ENCODE measurements at places on chromosomes 3 and 15. TPM values are rescaled to one million over a fixed set of nuclear protein-coding genes. Genes with fewer than 3 reads are reported as not detected.

The LMOD3 gene
- total RNA-seq: 0.50 TPM

The CAND2 gene
- 13.7 TPM for total RNA-seq

The ESYT3 gene
- 1.1 TPM for total RNA-seq

The RAD51 gene
- 0.92 TPM for total RNA-seq

The PRSS50 gene
- 0.32 TPM for total RNA-seq

The PDE8A gene
- 31.8 TPM for total RNA-seq

The CCR9 gene
- not detected for total RNA-seq

The DCUN1D1 gene
- total RNA-seq: 36.6 TPM

The PIERCE2 gene
- total RNA-seq: 4.2 TPM

The ZSCAN29 gene
- 19.7 TPM for total RNA-seq

The COL6A5 gene
- not detected for total RNA-seq

The SNX1 gene
- 93.0 TPM for total RNA-seq

The HTR3E gene
- not detected for total RNA-seq

The TM4SF18 gene
- 8.0 TPM for total RNA-seq

The GCSAM gene
- not detected for total RNA-seq

The LMAN1L gene
- not detected for total RNA-seq

DNA sequence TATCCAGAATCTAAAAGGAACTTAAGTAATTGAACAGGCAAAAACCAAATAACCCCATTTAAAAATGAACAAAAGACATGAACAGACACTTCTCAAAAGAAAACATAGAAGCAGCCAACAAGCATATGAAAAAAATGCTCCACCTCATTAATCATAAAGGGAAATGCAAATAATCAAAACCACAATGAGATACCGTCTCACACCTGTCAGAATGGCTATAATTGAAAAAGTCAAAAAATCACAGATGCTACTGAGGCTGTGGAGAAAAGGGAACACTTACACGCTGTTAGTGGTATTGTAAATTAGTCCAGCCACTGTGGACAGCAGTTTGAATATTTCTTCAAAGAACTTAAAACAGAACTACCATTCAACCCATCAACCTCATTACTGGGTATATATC, 220.7 kb downstream of the MEX3B start:
- H3K4me1 ChIP-seq: no peaks in the 10 kb centered on the region
- H3K27ac ChIP-seq: no peak overlapping the region
- H3K27me3 ChIP-seq: no peaks in the 10 kb centered on the region
- H3K36me3 ChIP-seq: no peaks in the 10 kb centered on the region
- H3K4me3 ChIP-seq: no peak overlapping the region

- no peak overlapping the region for H3K4me3 ChIP-seq
- no peaks in the 10 kb centered on the region for H3K36me3 ChIP-seq
- no peaks in the 10 kb centered on the region for H3K27me3 ChIP-seq
- DNase-seq: no peak
- H3K27ac ChIP-seq: no peak overlapping the region
Measured at GRCh38 chr3:87009271-87009670, 18.3 kb upstream of the VGLL3 start.

DNA sequence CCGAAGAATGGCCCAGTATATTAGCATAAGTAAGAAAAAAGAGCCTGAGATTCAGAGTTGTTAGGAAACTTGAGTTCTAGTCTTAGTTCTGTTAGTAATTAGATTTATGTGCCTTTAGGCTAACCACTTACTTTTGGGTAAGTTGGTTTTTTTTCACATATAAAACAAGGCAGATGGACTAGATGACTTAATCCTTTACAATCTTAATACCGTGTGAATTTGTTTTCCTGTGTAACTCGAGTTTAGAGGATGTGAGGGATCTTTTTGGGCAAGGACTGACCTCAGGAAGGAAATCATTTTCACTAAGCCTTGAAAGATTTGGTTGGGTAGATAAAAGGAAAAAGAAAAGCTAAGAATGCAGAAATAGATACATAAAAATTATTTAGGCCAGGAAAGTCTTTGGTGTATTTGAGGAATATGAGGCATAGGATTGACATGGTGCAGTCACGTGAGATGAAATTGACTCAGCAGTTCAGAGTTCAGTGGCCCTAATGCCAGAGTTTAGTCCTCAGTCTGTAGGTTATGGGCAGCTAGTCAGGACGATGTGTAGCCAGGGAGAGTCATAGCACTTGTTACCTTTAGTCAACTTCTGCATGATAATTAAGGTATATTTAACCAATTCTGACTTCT, 34.6 kb downstream of the PAK2 start:
- H3K4me1 ChIP-seq: peaks cover 65% of the 10 kb centered on the region
- no peak for DNase-seq
- H3K27me3 ChIP-seq: no peaks in the 10 kb centered on the region
- H3K4me3 ChIP-seq: no peak overlapping the region
- no peaks in the 10 kb centered on the region for H3K36me3 ChIP-seq

GRCh38 chr15:92674347-92674746, 18.8 kb upstream of the FAM174B start:
- H3K4me1 ChIP-seq: no peaks in the 10 kb centered on the region
- DNase-seq: no peak
- no peaks in the 10 kb centered on the region for H3K27me3 ChIP-seq
- H3K27ac ChIP-seq: no peak overlapping the region

DNA sequence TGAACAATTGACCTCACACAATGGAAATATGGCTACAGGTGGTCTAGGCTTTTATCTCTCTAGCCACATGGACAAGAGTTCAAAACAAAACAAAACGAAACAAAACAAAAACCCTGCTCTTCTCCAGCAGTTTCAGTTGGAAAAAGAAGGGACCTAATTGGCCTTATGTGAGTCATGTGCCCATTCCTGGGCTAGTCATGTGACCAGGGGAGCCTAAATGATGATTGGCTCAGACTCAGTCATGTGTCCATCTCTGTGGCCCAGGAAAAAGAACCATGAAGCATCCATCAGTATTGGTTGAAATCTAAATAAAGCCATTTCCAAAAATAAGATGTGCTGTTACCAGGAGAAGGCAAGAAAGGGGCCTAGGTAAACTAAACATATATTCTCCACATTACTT, 96.8 kb downstream of the ANXA2 start:
- no peaks in the 10 kb centered on the region for H3K36me3 ChIP-seq
- DNase-seq: peak; percentile 34
- H3K4me3 ChIP-seq: no peak overlapping the region

GRCh38 chr3:107822308-107822707, 268.5 kb downstream of the CD47 start:
- no peak overlapping the region for H3K4me3 ChIP-seq
- no peak overlapping the region for H3K27ac ChIP-seq
- DNase-seq: no peak
- H3K27me3 ChIP-seq: no peaks in the 10 kb centered on the region

GRCh38 chr3:35936571-35936970, 297.2 kb downstream of the ARPP21 start:
- no peaks in the 10 kb centered on the region for H3K27me3 ChIP-seq
- H3K36me3 ChIP-seq: no peaks in the 10 kb centered on the region
- no peak overlapping the region for H3K4me3 ChIP-seq
- no peak for DNase-seq

GRCh38 chr3:14510838-14511622, 29.1 kb downstream of the GRIP2 start:
- H3K4me1 ChIP-seq: peaks cover 7% of the 10 kb centered on the region
- H3K27ac ChIP-seq: no peak overlapping the region
- DNase-seq: no peak
- no peaks in the 10 kb centered on the region for H3K36me3 ChIP-seq
- peaks cover 9% of the 10 kb centered on the region for H3K27me3 ChIP-seq

- DNase-seq: no peak
- H3K36me3 ChIP-seq: no peaks in the 10 kb centered on the region
- H3K27me3 ChIP-seq: peaks cover 5% of the 10 kb centered on the region
- no peak overlapping the region for H3K4me3 ChIP-seq
Measured at GRCh38 chr3:137792626-137793271, 28.6 kb downstream of the SOX14 start.

DNA sequence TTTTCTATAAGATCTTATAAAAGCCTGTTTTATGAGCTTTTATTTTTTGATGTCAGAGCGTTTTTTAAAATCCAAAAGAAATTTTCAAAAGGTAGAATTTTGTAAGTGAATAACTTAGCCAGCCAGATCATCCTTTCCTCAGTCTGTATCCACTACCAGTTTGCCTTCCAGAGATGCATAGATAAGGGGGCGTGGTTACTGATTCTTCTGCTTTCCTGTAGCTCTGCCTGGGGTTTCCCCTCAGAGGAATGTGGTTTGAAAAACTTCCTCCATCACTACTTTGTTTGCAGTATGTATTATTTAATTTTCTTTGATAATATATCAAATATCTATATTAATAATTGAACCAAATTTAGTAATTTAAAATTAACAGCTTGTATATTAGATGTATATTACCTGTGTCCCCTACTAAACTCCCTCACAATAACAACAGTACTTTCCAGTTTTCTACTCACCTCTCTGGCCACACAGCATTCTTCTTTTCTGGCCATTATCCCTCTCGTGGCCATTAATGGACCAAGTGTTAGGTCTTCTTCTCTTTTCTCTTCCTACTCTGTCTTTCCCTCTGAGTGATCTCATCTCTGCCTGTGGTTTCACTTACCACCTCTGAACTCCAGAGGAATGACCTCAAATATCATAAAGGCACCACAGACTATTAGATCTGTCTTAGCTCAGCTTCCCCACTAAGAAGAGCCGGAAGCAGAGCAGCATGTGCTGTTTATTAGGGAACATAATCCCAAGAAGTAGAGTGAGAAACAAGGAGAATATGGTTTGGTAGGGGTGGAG, 239.7 kb downstream of the UBE2E2 start:
- DNase-seq: no peak
- no peaks in the 10 kb centered on the region for H3K36me3 ChIP-seq
- H3K4me3 ChIP-seq: no peak overlapping the region
- no peaks in the 10 kb centered on the region for H3K4me1 ChIP-seq
- H3K27me3 ChIP-seq: no peaks in the 10 kb centered on the region
- H3K27ac ChIP-seq: no peak overlapping the region

GRCh38 chr3:19399836-19400235, 251.5 kb downstream of the KCNH8 start:
- H3K27ac ChIP-seq: no peak overlapping the region
- no peak overlapping the region for H3K4me3 ChIP-seq
- no peaks in the 10 kb centered on the region for H3K36me3 ChIP-seq
- no peaks in the 10 kb centered on the region for H3K4me1 ChIP-seq
- H3K27me3 ChIP-seq: no peaks in the 10 kb centered on the region

- H3K27ac ChIP-seq: peak overlapping the region; percentile 95
- DNase-seq: no peak
- no peaks in the 10 kb centered on the region for H3K27me3 ChIP-seq
- H3K4me1 ChIP-seq: peaks cover 50% of the 10 kb centered on the region
- H3K4me3 ChIP-seq: peak overlapping the region; percentile 75
Measured at GRCh38 chr3:4494895-4495264, 1.7 kb downstream of the ITPR1 start.

DNA sequence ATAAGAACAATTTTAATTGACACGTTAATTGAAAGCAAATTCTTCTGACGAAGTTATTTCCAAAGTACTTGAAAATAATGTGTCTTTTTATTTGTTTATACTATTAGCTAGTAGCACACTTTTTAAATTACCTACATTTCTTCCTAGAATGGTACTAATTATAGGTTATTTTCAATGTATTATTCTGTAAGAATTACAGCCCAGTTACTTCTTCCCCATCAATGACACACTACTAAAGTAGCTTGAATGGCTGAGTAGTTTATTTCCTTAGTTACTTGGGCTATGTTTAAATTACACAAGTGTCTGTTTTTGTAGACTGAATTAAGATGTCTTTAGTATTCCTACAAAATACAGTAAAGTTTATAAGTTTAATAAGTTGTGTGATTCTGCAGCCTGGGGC, 217.6 kb upstream of the IL12A start:
- peaks cover 8% of the 10 kb centered on the region for H3K36me3 ChIP-seq
- H3K4me3 ChIP-seq: no peak overlapping the region
- peaks cover 93% of the 10 kb centered on the region for H3K4me1 ChIP-seq
- DNase-seq: no peak

GRCh38 chr3:191783024-191783423, 322.1 kb downstream of the PYDC2 start:
- H3K4me3 ChIP-seq: no peak overlapping the region
- no peaks in the 10 kb centered on the region for H3K4me1 ChIP-seq
- DNase-seq: no peak
- no peaks in the 10 kb centered on the region for H3K36me3 ChIP-seq
- H3K27me3 ChIP-seq: no peaks in the 10 kb centered on the region

- H3K4me3 ChIP-seq: no peak overlapping the region
- no peak for DNase-seq
- no peaks in the 10 kb centered on the region for H3K4me1 ChIP-seq
- H3K36me3 ChIP-seq: no peaks in the 10 kb centered on the region
Measured at GRCh38 chr3:157922614-157923013, 183.6 kb downstream of the SHOX2 start.

GRCh38 chr3:118986734-118987133, 47.9 kb downstream of the IGSF11 start:
- H3K36me3 ChIP-seq: no peaks in the 10 kb centered on the region
- H3K27ac ChIP-seq: peak overlapping the region; percentile 71
- peaks cover 35% of the 10 kb centered on the region for H3K4me1 ChIP-seq
- H3K4me3 ChIP-seq: no peak overlapping the region
- no peaks in the 10 kb centered on the region for H3K27me3 ChIP-seq
- DNase-seq: no peak

- H3K27me3 ChIP-seq: peaks cover 4% of the 10 kb centered on the region
- peaks cover 5% of the 10 kb centered on the region for H3K4me1 ChIP-seq
- DNase-seq: no peak
- no peak overlapping the region for H3K4me3 ChIP-seq
Measured at GRCh38 chr3:194337965-194338753, 13.0 kb downstream of the CPN2 start.

DNA sequence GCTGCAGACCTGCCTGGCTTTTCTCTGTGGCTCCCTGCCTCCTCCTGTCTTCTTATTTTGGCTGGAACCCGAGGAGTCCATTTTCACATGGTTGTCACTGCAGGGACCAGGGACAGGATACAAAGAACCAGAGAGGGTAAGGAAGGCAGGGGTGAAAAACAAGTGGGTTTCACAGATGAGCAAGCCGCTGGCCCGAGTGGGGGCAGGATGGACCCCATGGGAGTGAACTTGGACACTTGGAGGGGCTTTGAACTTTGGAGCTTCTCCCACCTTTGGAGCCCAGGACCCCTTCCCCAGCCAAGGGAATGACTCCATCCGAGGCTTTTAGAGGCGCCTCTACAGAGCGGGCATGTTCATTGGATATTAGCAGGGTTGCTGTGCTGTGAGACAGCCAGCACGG, 26.9 kb upstream of the ADCY5 start:
- no peaks in the 10 kb centered on the region for H3K4me1 ChIP-seq
- H3K36me3 ChIP-seq: no peaks in the 10 kb centered on the region
- DNase-seq: no peak
- H3K4me3 ChIP-seq: no peak overlapping the region

GRCh38 chr3:20930034-20930433, 744.0 kb upstream of the SGO1 start:
- H3K27me3 ChIP-seq: no peaks in the 10 kb centered on the region
- H3K27ac ChIP-seq: no peak overlapping the region
- no peaks in the 10 kb centered on the region for H3K36me3 ChIP-seq
- H3K4me3 ChIP-seq: no peak overlapping the region

DNA sequence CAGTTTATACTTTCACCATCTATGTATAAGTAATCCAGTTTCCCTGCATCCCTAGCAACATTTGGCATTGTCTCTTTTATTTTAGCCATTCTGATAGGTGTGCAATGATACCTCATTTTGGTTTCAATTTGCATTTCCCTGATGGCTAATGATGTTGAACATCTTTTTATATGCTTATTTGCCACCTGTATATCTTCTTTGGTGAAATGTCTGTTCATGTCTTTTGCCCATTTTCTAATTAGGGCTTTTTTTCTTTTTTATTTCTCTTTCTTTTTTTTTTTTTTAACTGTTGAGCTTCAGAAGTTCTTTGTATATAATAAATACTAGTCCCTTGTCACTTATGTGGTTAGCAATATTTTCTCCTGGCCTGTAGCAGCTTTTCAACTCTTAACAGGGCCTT, 68.9 kb downstream of the TM2D3 start:
- no peaks in the 10 kb centered on the region for H3K27me3 ChIP-seq
- DNase-seq: no peak
- H3K4me3 ChIP-seq: no peak overlapping the region

- DNase-seq: no peak
- H3K36me3 ChIP-seq: no peaks in the 10 kb centered on the region
Measured at GRCh38 chr15:81331600-81331999, 7.7 kb upstream of the STARD5 start.

Measured in esophagus muscularis mucosa (tissue), 4 donors.